Activated T-cell treated with anti-CD3 and anti-CD28 coated beads, Interleukin-2, amount 50 U/mL, for 72 hours (primary cell): ENCODE measurements at places on chromosomes 12 and 14.

- DNase-seq, result peak; percentile 37
- no peaks in the 10 kb centered on the region for H3K36me3 ChIP-seq
- H3K4me1 ChIP-seq, result peaks cover 66% of the 10 kb centered on the region
- H3K27ac ChIP-seq, result peak overlapping the region; percentile 1
- H3K27me3 ChIP-seq, result peaks cover 6% of the 10 kb centered on the region
These were observed 27.8 kb downstream of the PELI2 start for GRCh38 chr14:56145965-56146364.

- H3K27ac ChIP-seq, result no peak overlapping the region
- no peaks in the 10 kb centered on the region for H3K36me3 ChIP-seq
- H3K27me3 ChIP-seq, result peaks cover 81% of the 10 kb centered on the region
- H3K4me3 ChIP-seq, result peak overlapping the region; percentile 79
- H3K4me1 ChIP-seq, result peaks cover 14% of the 10 kb centered on the region
These were observed 1.2 kb downstream of the NTN4 start for GRCh38 chr12:95789126-95790032.

- H3K27me3 ChIP-seq, result no peaks in the 10 kb centered on the region
- H3K36me3 ChIP-seq, result no peaks in the 10 kb centered on the region
- no peak overlapping the region for H3K4me3 ChIP-seq
- H3K27ac ChIP-seq, result no peak overlapping the region
- DNase-seq, result no peak
These were observed 42.0 kb upstream of the C14orf180 start for GRCh38 chr14:104537613-104537988.

DNA sequence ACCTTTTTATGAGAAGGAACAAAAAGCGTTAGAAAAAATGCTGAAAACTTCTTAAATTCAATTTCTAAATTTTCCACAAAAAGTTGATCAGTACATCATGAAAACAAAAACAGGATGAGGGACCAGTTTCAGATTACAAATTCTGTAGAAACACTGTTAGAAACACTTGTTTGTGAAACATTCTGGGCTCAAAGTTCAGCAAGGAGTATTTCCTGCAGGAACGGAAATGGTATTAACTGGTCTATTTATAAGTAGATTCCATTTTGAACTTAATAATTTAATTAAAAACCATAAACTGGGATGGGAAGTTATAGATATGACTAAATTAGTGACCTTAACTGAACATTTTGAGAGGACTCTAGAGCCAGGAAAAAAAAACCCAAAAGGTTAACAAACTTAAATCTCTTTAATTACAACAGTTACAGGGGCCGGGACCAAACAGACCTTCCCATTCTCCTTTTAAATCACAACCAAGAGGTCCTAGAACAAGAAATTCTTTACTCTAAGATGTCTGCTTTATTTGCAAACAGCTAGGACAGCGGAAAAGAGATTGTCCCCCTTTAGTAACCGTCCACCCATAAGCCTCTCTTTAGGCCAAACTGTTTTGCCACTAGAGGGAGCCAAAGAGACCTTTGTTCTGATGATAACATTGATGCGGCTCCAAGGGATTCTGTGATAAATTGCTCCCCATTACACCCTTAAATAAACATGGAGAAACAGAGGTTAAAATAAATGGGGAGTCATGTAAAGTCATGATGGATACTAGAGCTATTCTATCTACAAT is 69.0 kb upstream of the RERGL start:
- H3K4me1 ChIP-seq, result no peaks in the 10 kb centered on the region
- no peaks in the 10 kb centered on the region for H3K36me3 ChIP-seq
- no peak overlapping the region for H3K27ac ChIP-seq
- no peak overlapping the region for H3K4me3 ChIP-seq

- H3K27me3 ChIP-seq, result peaks cover 7% of the 10 kb centered on the region
- no peaks in the 10 kb centered on the region for H3K36me3 ChIP-seq
- H3K4me1 ChIP-seq, result peaks cover 5% of the 10 kb centered on the region
- DNase-seq, result no peak
- H3K27ac ChIP-seq, result no peak overlapping the region
These were observed 255.9 kb downstream of the MSRB3 start for GRCh38 chr12:65534238-65534841.
